ENCODE measurements at places on chromosomes 4 and X.

DNA sequence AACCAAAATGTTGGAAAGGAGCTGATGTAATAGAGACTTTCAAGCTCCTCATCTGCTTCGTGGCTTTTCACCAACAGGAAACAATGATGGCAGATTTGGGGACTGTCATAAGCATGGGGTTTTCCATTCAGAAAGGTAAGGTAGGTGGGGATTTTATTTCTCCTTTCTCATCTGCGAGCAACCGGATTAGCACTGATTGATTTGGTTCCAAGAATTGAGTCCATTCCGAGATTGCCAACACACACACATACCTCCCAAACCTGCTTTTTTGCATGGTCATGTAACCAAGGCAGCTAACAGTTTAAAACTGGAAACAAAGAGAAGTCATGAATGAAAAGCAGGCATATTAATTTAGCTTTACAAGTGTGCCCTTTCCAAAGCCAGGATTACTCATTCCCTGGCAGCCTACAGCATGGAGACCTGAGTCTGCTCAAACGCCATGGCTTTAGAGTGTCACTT is 63.0 kb upstream of the LNX1 start:
- DNase-seq = no peak

GRCh38 chr4:3252831-3253641 is 4.1 kb downstream of the MSANTD1 start:
- DNase-seq = no peak

- DNase-seq = no peak
Observed at GRCh38 chr4:141957416-141957815, 321.0 kb downstream of the IL15 start.

DNA sequence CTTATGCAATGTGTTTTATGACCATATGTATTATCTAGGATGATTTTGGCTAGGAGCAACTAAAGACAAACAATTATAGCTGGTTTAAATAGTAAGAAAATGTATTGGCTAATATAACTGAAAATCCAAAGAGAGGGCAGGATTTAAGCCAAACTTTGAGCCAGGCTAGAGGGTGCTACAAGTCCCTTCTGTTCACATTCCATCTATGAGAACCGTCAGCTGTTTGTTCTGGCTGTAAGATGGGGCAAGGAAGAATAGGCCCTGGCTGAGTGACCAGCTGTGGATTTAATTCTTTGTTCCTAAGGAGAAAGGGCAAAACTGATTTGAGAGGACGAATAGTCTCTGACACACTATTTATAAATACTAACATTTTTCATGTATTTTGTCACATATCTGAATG is 79.2 kb upstream of the UGT8 start:
- no peak for DNase-seq

DNA sequence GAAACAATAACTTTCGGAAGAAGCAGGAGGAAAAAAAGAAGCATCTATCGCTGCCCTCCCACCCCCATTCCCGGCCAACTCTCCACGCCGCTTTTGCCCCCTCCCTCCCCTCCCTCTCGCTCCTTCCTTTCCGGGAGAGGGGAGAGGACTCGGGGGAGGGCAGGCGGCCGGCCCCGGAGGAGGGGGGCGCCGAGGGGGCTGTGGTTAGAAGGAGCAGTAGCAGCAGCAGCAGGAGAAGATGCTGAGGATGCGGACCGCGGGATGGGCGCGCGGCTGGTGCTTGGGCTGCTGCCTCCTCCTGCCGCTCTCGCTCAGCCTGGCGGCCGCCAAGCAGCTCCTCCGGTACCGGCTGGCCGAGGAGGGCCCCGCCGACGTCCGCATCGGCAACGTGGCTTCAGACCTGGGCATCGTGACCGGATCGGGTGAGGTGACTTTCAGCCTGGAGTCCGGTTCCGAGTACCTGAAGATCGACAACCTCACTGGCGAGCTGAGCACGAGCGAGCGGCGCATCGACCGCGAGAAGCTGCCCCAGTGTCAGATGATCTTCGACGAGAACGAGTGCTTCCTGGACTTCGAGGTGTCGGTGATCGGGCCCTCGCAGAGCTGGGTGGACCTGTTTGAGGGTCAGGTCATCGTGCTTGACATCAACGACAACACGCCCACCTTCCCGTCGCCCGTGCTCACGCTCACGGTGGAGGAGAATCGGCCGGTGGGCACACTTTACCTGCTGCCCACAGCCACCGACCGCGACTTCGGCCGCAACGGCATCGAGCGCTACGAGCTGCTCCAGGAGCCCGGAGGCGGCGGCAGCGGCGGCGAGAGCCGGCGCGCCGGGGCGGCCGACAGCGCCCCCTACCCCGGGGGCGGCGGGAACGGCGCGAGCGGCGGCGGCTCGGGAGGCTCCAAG is 1.3 kb downstream of the PCDH7 start:
- no peak for DNase-seq

DNA sequence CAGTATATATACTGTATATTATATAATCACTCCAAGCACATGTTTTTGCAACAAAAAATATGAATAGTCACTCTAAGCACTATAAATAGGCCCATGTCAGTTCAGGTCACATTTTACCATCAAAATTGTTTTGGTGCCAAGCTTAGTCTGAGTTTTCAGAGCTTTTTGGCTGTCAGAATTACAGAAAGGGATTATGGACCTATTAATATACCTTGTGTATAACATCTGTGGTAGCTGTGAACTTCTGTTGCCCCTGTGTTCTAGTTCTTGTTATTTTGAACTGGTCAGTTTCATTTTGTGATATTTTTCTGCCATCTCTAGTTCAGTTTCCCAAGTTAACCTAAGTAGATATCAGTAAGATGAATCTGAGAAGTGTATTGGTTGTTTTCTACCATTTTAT is 22.9 kb downstream of the EXOC1 start:
- no peak for DNase-seq

DNA sequence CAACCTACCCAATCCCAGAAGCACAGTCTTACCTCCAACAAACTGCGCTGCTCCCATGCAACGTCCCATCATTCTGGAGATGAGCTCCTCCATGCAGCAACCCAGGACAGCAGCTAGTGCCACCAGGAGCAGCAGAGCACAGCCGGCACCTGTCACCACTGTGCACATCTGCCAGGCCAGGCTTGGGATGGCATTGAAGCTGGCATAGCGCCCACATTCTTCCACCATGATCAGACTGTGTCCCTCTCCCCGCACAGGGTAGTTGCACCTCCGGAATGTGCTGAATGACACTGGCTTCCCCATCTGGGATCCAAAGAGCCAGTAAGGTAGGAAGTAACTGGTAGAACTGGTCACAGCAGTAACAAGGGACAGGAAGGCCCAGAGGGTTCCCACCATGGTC is 8.8 kb downstream of the LHFPL1 start:
- no peak for DNase-seq

DNA sequence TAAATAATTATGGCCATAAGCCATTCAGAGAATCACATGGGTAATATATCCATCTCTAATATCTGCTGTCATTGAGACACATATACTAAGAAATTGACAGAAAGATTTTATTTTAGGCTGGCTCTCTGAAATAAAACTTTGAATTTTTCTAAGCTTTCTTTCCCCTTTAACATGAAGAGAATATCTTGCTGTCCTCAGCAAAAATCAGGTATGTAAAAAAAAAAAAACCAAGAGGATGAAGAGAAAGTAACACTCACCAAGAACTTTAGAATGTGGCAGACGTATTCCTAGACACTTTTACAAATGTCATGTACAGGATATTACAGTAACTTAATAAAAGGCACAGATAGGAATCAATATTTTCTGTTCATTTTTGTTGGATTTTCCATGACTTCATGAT is 65.8 kb downstream of the EPHA5 start:
- DNase-seq = no peak

DNA sequence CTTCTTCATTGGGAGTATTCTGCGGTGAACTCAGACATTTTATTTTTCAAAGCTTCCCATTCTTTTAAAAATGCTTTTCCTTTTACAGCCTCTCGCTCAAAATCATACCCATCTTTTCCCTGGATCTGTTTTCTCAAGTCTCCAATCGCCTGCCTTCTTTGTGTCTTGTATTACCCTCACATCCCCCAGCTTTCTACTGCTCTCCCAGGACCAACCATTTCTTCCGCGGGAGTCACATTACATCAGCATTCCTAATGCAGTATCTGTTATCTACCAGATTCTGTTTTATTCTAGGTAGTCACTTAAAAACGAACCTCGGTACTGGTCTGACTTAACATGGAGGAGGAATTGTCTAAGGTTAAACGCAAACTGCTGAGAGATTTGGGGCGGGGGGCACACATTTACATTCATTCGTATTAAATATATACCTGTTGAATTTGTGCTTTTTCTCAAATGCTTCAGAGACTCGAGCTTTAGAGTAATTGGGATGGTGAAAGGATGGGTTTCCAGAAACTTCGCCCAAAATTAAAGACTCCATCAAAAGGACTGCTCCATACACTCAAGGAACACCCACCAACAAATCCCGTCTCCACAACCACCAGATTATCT is 493 bp upstream of the UCHL1 start:
- no peak for DNase-seq

DNA sequence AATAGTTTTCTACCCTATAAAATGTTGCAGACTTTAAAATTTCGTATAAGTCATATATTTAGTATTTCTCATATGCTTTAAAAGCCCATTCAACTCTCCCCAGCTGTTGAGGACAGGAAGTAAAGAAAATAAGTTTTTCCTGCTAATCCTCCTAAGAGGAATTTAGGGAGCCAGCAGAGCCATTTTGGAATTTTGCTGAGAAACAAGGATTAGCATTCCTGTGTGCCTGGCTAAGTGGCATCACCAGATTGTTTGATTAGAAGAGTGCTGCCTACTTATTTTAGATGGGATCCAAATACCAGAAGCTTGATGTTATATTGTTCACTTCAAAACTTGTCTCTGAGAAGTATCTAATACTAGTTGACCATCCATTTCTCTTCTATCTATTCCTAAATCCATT is 131.2 kb upstream of the HHIP start:
- no peak for DNase-seq

- no peak for DNase-seq
Observed at GRCh38 chr4:38132107-38132673, 172.0 kb downstream of the PTTG2 start.

- no peak for DNase-seq
Observed at GRCh38 chrX:40290517-40290916, 192.8 kb upstream of the BCOR start.

DNA sequence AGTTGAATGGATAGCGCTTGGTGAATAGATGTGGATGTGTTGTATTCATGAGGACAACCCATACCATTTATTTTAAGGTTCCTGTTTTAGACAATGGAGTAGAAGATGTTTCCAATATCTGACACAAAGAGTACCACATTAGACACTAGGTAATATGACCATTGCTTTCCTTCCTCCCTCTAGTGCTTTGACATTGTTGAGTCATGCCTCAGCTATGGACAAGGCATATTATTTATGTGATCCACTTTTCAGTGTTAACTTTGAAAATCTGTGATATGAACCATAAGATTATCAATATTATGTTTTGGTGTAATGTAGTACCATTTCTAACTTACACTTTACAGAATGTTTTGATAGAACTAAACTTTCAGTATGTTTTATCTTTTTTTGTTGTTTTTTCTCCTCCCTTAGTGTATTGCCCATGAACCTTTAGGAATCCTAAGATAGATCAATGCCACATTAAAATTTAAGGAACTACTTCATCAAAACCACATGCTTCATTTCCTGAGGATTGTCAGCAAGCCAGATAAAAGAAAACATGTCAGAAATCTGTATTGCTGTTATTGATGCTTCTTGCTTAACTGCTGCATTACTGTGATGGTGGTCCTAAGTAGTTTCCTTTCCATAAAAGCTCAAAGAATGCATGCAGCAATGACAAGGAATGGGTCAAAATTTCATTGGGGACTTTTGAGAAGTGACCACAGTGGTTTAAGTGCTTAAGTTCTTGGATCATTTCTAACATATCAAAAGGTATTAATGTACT is 105.0 kb downstream of the PCDH7 start:
- no peak for DNase-seq
